ENCODE measurements at places on chromosomes 6 and 20.

DNA sequence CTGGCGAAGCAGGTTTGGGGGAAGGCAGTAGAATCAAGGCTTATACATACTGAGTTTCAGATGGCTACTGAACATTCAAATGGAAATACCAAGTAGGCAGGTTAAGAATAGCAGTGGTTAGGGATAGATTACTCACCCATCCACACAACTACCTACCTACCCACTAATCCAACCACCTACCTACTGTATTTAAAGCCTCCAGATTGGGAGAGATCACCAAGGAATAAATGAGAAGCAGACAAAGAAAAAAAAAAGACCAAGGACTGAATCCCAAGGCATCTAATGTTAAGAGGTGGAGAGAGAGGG, 68.3 kb upstream of the SMIM29 start:
- DNase-seq: no peak

- no peak for DNase-seq
Measured at GRCh38 chr20:60513141-60513540, 554.9 kb downstream of the CDH26 start.

DNA sequence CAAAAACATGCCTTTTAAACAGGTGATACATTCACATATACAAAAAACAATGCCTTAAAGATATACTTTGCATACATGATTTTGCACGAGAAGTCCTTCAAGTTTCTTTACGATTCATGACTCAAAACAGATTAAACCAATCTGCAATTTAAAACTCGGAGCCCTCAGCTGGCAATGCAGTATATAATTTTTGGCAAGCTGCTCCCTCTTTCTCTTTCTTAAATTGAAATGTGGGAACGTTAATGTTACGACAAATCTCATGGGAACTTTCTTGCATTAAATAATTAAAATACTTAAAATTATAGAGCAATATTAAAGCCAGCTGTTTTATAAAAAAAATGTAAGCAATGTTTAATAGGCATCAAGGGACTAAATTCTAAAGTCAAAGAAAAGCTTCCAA, 334.6 kb downstream of the ESR1 start:
- no peak for DNase-seq

GRCh38 chr6:147530132-147531060, 21.9 kb downstream of the SAMD5 start:
- DNase-seq: no peak

GRCh38 chr6:133047065-133047665, 194.0 kb upstream of the EYA4 start:
- no peak for DNase-seq

- DNase-seq: no peak
Measured at GRCh38 chr20:19624221-19624965, 133.7 kb upstream of the RIN2 start.

GRCh38 chr6:14910692-14911547, 334.9 kb upstream of the JARID2 start:
- DNase-seq: no peak

GRCh38 chr6:27370391-27370790, 18.2 kb upstream of the ZNF391 start:
- DNase-seq: no peak

GRCh38 chr6:144349690-144350527, 64.8 kb downstream of the UTRN start:
- DNase-seq: no peak

DNA sequence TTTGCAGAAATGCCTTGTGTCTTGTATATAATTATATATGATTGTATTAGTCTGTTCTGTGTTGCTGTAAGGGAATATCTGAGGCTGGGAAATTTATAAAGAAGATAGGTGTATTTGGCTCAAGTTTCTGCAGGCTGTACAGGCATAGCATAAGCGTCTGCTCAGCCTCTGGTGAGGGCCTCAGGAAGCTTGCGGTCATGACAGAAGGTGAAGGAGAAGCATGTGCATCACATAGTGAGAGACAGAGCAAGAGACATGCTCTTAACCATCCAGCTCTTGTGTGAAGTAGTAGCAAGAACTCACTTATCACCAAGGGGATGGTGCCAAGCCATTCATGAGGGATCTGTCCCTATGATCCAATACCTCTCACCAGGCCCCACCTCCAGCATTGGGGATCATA, 6.5 kb downstream of the DCBLD1 start:
- no peak for DNase-seq

DNA sequence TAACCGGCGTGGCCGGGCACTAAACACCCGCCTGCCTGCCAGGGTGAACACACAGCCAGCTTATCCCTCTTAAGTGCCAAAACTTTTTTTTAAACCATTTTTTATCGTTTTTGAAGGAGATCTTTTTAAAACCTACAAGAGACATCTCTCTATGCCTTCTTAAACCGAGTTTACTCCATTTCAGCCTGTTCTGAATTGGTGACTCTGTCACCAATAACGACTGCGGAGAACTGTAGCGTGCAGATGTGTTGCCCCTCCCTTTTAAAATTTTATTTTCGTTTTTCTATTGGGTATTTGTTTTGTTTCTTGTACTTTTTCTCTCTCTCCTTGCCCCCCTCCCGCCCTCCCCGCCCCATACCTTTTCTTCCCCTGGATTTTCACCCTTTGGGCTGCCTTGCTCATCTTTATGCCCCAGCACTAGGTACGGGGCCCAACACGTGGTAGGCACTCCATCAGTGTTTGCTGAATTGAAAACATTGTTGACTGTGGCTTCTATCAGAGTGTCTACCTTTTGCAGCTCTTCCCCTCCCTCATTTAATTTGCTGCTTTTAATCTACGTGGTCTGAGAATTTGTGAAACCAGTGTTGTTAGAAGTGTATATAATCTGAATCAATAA, 1.5 kb downstream of the ZCCHC3 start:
- DNase-seq: no peak

DNA sequence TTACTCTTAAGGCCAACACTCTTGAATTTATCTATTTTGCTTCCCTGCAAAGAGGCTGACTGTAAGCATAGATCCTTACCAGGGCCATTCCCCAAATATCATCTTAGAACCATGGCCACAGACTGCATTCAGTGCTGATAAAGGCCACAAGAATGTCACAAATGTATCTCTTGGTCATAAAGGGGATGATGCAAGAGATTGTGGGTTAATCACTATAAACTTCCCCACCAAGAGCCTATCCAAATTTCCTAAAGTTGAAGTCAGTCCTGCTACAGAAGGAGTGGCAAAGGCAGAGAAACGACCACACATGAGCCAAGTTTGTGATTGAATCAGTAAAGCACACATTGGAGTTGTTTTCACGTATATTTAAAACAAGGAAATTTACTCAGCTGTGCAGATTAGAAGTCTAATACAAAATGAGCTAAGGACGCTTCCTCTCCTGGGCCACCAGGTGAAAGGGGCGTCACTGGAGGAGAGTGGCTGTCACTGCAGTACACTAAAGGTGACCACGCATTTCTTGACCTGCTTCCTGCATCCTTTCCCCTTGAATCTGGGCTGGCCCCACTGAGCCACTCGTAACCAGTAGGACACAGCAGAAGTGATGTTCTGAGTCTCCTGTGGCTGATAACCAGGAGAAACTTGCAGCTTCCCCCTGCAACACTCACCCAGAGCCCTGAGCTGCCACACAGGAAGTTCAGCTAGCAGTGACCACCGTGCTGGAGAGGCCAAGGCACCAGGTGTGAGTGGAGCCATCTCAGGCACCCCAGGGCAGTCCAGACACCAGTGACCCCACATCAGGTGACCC, 181.9 kb downstream of the SYNDIG1 start:
- no peak for DNase-seq

DNA sequence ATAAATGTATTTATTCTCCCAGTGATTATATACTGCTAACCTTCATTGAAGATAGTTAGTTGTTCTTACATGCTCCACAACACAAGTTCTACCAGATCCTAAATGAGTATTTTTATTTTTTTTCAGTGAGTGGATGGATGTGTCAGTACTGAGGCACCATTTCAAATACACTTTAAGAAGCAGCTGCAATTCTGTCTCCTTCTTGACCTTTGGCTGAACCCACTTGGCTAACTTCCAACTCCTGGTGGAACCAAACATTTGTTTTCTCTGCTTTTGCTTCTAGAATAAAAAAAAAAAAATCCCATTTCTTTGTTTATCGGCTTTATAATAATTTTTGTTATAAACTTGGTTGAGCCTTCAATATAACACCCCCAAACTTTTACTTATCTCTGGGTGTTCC, 458.3 kb upstream of the MAP3K7 start:
- no peak for DNase-seq

DNA sequence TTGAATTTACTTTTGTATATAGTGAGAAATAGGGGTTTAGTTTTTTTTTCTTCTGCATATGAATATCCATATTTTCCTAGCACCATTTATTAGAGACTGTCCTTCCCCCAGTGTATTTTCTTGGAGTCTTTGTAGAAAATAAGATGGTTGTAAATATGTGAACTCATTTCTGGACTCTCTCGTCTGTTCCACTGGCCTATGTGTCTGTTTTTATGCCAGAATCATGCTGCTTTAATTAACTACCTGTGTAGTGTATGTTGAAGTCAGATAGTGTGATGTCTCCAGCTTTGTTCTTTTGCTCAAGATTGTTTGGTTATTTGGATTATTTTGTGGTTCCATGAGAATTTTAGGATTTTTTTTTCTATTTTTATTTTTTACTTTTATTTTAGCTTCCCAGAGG, 176.6 kb upstream of the RAB32 start:
- no peak for DNase-seq

- no peak for DNase-seq
Measured at GRCh38 chr6:7697820-7698623, 27.9 kb upstream of the BMP6 start.

Measured in caudate nucleus (tissue), 63 donors.